ENCODE measurements at places on chromosomes 11 and 22.

DNA sequence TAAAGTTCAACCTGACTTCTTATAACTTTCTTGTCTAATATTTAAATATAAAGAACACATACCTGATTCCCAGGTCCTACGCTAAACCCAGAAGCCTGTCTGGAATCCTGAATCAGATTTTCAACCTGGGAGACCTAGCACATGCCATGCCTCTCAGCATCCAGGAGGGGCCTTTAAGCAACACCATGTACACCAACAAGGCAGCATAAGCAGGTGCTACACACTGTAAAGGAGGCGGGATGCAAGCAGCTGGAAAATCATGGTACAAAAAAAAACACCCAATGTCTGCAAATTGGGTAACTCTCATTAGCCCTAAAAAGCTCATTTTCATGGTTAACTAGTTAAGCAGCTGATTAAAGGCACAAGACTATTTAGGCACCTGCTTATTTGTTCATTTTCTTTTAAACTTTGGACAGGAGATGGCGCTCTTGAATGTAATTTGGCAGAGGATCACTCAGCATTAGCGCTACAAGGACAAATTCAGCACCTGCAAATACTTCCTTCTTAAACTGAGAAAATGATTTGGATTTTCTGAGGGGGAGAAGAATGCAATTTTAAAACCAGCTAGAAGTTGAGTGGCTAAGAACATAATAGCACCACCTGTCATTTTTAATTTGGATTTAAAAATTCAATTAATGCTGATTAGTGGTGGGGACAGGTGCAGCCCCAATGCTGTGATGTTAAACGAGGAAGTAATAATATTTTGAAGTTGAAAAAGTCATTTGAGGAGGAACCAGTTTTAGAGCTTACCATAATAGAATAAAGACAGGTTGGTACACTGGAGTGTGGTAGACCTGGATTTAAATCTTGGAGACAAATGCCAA, 104.0 kb downstream of the FAR1 start:
- no peak for DNase-seq

GRCh38 chr22:50605002-50605612, 4.5 kb downstream of the MAPK8IP2 start:
- DNase-seq: no peak

- no peak for DNase-seq
Measured at GRCh38 chr11:11456866-11457265, 103.8 kb upstream of the CSNK2A3 start.

- no peak for DNase-seq
Measured at GRCh38 chr11:7694235-7694634, 12.0 kb downstream of the OVCH2 start.

- no peak for DNase-seq
Measured at GRCh38 chr22:46800102-46800857, 37.8 kb downstream of the TBC1D22A start.

DNA sequence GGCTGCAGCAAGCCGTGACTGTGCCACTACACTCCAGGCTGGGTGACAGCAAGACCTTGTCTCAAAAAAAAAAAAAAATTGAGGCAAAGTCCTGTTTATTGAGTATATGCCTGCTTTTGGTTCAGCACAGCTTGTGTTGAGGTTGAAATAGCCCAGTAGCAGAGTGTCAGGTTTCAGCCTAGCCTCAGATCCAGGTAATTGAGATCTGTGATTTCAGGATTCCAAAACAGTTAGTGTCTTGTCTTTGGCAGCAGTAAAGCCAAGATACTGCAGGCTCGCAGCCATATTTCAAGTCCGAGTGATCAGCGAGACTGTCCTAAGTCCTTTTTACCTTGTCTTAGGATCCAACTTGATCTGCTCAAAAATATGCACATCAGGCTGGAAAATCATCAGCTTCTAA, 27.0 kb downstream of the CUL5 start:
- no peak for DNase-seq

DNA sequence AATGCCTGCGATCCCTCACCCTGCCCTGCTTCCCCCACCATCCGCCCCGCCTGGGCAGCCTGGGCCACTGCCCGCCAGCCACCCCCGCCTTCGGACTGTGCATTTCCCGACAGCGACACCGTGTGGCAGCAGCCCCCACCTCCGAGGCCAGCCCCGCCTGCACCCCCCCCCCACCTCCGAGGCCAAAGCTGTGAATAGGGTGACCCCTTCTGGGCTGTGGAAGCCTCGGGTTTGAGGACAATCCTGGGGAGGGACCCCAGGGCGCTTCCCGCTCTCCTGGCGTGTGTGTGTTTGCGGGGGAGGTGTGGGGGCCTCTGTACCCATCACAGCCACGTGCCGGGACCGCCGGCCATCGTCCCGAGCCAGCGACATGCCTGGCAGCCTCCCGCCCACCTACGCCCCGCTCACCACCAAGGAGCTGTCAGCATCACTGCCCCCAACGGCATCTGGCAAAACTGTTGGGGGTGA, 33.8 kb upstream of the PPARA start:
- DNase-seq: peak; percentile 78
